ENCODE measurements at places on chromosomes 6 and 20. TPM values are rescaled to one million over a fixed set of nuclear protein-coding genes. Genes with fewer than 3 reads are reported as not detected.

GRCh38 chr20:61419501-61419900 lies 167.4 kb downstream of the CDH4 start:
- no peak for DNase-seq

GRCh38 chr6:24257282-24257681 lies 100.6 kb downstream of the DCDC2 start:
- no peak for DNase-seq

- peak; percentile 71 for DNase-seq
These were observed 20.9 kb upstream of the VNN1 start for GRCh38 chr6:132734694-132735236.

VAPB gene
- 16.0 TPM for total RNA-seq

- DNase-seq = no peak
These were observed 977.0 kb downstream of the TFAP2A start for GRCh38 chr6:9437836-9438235.

GRCh38 chr20:51008718-51009117 lies 14.2 kb downstream of the KCNG1 start:
- no peak for DNase-seq

HDGFL1 gene
- not detected for total RNA-seq

GRCh38 chr6:108588586-108588985 lies 27.9 kb downstream of the FOXO3 start:
- no peak for DNase-seq

GRCh38 chr6:113969888-113970804 lies 802 bp downstream of the HDAC2 start:
- no peak for DNase-seq

GRCh38 chr6:152257581-152257980 lies 379.6 kb downstream of the SYNE1 start:
- no peak for DNase-seq

LY6G6C gene
- total RNA-seq = not detected

ASXL1 gene
- total RNA-seq = 29.8 TPM

LRRC73 gene
- 0.26 TPM for total RNA-seq

SPATA25 gene
- total RNA-seq = not detected

HCK gene
- total RNA-seq = not detected

PNPLA1 gene
- total RNA-seq = not detected

DNA sequence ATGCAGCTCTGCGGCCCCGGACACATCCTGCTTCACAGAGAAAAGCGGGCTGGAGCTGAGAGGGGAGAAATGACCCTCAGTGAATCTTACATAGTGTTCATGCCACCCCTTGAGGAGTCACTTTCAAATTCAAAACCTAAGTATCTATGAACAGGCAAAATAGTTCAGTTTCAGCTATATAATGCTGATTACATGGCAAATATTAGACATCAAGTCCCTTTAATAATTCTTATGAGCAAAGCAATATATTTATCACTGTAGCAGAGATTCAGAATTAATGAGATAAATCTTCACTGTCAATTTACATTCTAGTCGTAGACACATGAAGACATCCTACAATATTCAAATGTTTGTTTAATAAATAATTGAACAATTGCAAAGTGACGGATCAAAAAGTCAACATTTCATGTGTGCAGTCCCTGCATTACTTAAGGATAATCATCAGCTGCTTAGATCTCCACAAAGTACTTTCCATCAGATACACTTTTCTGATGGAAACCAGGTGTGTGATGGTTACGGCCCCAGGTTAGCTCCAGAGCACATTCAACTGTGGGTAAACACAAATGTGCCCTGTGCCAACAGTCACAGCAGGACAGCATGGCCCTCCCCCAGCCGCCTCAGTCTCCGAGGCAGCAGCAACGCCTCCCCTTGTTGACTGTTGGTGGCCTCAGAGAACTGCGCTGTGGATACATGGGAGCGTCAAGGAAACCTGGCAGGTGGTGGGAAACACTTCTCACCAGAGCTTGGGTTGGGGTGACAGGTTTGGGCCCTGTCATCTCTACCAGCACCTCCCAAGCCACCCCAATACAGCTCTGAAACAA lies 787 bp upstream of the PRR18 start:
- no peak for DNase-seq

DNA sequence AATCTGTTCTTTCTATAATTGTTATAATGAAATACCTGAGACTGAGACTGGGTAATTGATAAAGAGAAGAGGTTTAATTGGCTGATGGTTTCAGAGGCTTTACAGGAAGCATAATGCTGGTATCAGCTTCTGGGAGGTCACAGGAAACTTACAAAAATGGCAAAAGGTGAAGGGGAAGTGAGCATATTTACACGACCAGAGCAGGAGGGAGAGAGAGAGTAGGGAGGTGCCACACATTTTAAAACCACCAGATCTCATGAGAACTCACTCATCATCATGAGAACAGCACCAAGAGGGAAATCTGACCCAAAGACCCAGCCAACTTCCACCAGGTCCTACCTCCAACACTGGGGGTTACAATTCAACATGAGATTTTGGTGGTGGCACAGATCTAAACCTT lies 2.6 kb upstream of the SIRPB1 start:
- DNase-seq = no peak

MMS22L gene
- total RNA-seq = 13.9 TPM

SPATS1 gene
- total RNA-seq = not detected

DNA sequence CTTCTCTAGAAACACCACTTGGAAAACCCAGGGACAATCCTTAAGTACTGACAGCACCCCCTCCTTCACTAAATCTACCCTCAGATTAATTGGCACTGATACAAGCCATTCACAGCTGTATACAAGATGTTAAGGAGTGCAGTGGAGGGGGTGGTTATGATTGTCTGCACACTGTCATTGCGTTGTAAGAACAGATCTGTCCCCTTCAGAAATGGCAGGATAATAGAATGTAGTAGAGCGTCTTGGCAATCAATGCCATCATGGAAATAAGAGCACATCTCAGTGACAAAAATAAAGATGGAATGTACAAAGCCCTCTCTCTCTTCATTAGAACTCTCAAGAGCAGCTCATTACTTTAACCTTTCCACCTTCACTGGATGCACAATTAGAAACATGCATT lies 324.9 kb upstream of the TBX18 start:
- DNase-seq = no peak

DNA sequence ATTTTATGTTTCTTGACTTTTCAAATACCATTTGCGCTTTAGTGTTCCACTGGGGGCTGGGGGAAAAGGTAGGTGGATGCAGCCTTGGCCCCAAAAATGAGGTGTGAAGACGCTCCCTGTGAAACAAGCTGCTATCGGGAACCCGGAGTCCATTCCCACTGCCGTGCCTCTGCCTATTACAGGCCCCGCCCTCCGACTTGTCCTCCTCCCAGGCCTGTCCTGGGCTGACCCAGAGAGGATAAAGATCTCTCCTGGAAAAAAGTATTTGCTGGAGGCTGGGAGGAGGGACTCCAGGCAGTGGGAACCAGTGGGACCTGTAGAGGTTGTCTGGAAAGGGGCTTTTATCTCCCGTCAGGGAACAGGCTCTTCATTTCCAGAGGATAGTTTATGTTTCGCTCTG lies 215.0 kb downstream of the SLC24A3 start:
- no peak for DNase-seq

DNA sequence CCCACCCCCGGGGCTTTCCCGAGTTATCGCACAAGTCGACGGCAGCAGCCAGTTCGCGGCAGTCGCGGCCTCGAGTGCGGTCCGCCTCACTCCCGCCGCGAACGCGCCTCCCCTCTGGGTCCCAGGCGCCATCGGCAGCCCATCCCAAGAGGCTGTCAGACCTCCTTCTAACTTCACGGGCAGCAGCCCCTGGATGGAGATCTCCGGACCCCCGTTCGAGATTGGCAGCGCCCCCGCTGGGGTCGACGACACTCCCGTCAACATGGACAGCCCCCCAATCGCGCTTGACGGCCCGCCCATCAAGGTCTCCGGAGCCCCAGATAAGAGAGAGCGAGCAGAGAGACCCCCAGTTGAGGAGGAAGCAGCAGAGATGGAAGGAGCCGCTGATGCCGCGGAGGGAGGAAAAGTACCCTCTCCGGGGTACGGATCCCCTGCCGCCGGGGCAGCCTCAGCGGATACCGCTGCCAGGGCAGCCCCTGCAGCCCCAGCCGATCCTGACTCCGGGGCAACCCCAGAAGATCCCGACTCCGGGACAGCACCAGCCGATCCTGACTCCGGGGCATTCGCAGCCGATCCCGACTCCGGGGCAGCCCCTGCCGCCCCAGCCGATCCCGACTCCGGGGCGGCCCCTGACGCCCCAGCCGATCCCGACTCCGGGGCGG lies 1.6 kb downstream of the GNAS start:
- no peak for DNase-seq

TAAR1 gene
- not detected for total RNA-seq

DNA sequence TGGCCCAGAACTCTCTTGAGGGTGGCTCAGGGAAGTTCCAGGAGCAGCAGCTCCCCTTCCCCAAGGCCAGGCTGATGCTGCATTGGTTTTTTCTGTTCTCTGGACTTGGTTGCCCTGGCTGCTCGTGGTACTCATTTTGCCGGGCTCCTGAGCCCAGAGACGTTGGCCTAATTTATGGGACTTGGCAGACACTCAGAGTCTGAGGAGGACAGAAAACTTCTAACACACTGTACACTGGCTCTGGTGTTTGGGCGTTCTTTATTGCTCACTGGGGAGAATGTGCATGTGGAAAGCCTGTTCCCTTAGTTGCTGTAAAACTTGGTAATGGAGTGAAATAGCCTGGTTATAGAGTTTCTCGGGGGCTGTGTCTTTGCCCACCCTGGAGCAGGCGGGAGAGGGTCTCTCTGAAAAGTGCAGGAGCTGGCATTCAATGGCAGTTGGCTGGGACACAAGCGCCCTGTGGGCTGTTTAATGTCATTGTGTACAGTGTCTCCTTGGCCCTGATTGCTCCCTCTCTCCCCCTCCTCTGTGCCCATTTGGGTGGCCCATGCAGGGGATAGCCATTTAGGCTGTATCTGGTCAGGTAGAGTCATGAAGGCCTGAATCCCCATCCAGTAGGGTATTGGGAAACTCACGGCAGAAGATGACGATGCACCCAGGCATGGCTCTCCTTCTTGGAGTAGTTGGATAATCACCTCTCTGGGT lies 109.3 kb downstream of the CDC5L start:
- no peak for DNase-seq

DNA sequence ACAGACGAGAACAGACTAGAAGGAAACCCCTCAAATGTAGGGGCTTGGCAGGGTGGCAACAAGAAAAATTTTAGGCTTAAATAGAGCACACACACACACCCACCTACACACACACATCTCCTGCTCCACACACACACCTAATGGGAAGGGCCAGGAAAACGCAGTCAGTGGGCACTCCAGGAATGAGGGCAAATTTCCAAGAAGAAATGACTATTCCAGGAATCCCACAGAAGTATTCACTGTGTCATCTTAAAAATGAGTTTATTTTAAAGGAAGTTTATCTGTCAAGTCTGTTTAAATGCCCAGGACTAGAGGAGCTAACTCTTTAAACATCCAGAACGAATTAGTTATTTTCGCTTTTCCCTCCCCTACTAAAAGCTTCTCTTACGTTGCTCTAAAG lies 13.0 kb downstream of the ALDH8A1 start:
- no peak for DNase-seq

IMPG1 gene
- not detected for total RNA-seq

HAO1 gene
- not detected for total RNA-seq

DNA sequence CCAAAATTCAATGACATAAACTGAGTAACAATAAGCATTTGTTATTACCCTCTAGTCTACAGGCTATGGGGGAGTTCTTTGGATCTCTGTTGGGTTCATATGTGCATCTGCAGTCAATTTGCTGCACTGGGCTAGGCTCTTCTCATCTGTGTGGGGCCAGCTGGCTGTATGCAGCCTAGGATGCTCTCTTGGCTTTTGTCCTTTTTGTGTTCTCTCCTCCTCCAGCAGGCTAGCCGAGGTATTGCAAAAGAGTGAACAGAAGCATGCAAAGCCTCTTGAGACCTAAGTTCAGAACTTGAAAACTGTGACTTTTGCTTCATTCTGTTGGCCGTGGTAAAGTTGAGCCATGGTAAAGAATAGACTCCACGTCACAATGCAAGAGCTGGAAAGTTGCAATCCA lies 62.8 kb upstream of the FOXO3 start:
- peak; percentile 24 for DNase-seq

DNA sequence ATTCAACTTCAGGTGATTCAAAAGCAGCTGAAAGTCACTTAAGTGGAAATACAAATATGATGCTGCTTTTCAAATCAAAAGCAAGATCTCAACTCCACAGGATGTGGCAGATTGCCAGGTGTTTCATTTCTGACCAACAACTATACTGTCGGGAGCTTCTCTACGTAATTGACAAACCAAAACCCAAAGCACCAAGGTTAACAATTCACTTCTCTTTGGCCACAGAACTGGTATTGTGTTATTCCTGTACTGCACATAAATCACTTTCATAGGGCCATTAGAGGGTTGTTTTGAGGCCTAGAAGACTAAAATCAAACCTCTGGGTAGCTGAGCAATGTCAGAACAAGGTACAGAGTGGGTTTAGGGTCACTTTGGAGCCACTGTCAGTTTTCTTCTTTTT lies 169.7 kb downstream of the HAO1 start:
- DNase-seq = no peak

- DNase-seq = peak; percentile 7
These were observed 54.3 kb upstream of the CNR1 start for GRCh38 chr6:88220493-88220892.

DNA sequence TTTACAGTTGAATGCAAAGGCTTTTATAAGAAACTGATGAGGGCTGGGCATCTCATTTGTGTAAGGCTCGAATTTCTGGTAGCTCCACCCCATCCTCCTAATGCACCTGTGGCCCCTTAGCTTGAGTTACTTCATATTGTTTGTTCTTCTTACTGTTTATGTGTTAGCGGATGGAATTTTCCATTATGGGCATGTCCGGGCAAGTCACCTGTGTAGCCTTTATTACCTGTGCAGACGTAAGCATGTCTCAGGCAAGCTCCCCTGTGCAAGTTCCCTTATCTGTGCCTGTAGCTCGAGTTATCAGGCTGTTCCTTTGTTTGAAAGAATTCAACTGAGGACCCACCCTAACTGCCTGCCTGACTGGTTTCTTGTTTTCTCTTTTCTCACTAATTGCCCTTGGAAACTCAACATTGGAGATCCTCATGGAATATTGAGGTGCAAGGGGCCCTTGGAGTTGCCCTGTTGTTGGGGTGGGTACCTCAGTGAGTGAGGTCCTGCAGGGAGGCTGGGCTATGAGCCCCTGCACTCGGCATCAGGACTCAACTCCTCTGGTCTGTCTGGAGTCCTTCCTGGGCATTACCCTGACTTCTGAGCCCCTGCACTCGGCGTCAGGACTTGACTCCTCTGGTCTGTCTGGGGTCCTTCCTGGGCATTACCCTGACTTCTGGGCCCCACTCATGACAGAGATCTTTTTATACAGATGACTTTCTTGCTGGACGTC lies 207.9 kb upstream of the SULF2 start:
- no peak for DNase-seq

APOBEC2 gene
- not detected for total RNA-seq

Measured in NCI-H460 (cell line).